ENCODE measurements at places on chromosomes 2 and 18. TPM values are rescaled to one million over a fixed set of nuclear protein-coding genes. Genes with fewer than 3 reads are reported as not detected.
A peak's percentile ranks its signal among the peaks of the same experiment; 100 is the strongest.

GRCh38 chr2:29226808-29227207, 111.6 kb downstream of the CLIP4 start:
- no peak for DNase-seq

- DNase-seq, result no peak
Measured at GRCh38 chr18:49959176-49959575, 145.8 kb upstream of the ACAA2 start.

DNA sequence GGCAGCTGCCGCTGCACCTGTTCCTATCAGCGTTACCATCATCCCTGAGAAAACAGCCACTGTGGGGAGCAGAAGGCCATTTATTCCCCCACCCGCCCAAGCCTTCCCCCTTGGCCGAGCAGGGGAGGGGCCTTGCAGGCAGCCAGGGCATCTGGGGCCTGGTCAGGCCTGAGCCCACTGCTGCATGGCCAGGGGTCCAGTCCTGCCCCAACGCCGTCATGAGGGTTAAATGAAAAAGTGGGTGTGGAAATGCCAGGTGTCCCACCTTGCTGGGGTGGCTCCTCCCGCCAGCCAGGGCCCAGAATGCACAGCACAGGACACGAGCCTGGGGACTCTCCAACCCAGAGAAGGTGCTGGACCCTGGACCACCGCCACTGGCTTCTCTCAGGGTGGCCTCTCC, 14.2 kb downstream of the ANO7 start:
- no peak for DNase-seq

GRCh38 chr2:9370746-9371145, 52.6 kb downstream of the ITGB1BP1 start:
- DNase-seq, result no peak

- no peak for DNase-seq
Measured at GRCh38 chr2:174787487-174788205, 23.4 kb upstream of the CHRNA1 start.

- DNase-seq, result no peak
Measured at GRCh38 chr18:30684825-30685481, 357.6 kb downstream of the DSC3 start.

DNA sequence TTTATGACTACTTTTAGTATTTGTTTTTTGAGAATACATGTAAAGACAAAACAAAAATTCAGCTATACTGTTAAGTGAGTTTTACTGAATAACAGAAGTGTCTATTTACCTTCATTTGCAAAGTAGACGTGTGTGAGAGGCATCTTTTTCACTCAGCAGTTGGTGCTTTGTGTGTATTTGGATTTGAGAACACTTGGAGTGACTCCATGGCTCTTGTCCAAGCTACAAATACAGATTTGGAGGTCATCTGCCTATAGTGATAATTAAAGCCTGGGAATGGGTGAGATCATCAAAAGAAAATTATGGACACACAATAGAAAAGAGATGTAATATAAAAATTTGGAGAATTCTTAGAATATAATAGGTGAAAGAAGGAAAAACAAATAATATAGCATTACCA, 6.2 kb downstream of the NAB1 start:
- no peak for DNase-seq

- no peak for DNase-seq
Measured at GRCh38 chr2:153488072-153488471, 9.5 kb upstream of the RPRM start.

GRCh38 chr2:68404164-68404563, 39.1 kb downstream of the PLEK start:
- DNase-seq, result no peak

GRCh38 chr2:222568865-222569264, 87.0 kb downstream of the FARSB start:
- DNase-seq, result no peak

DNA sequence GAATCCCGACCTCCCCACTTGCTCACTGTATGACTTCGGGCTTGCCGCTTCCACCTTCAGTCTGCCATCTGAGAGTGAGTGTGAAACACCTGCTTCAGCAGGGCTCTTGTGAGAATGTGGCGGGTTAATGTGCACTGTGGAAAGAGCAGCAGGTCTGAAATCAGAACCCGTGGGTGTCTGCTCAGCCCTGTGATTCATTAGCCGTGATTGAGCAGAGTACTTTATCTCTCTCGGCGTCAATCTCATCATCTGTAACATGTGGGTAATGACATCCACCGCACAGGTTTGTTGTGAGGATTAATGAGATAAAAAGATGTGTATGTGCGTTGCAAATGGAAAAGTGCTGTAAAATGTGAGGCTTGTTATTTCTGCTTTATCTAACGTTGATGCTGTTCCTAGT, 128.6 kb downstream of the LRATD1 start:
- no peak for DNase-seq

GRCh38 chr18:50986360-50987087, 18.7 kb downstream of the ELAC1 start:
- DNase-seq, result no peak

- no peak for DNase-seq
Measured at GRCh38 chr2:127893494-127893893, 7.7 kb upstream of the AMMECR1L start.

- no peak for DNase-seq
Measured at GRCh38 chr2:172296267-172297046, 130.9 kb upstream of the ITGA6 start.

GRCh38 chr2:45595721-45596435, 15.2 kb downstream of the SRBD1 start:
- peak; percentile 83 for DNase-seq

GRCh38 chr2:236849940-236850339, 235.7 kb upstream of the COPS8 start:
- no peak for DNase-seq

GRCh38 chr2:70474256-70474848, 79.3 kb downstream of the TGFA start:
- DNase-seq, result no peak

- no peak for DNase-seq
Measured at GRCh38 chr18:74529811-74530583, 4.3 kb upstream of the CNDP1 start.

DNA sequence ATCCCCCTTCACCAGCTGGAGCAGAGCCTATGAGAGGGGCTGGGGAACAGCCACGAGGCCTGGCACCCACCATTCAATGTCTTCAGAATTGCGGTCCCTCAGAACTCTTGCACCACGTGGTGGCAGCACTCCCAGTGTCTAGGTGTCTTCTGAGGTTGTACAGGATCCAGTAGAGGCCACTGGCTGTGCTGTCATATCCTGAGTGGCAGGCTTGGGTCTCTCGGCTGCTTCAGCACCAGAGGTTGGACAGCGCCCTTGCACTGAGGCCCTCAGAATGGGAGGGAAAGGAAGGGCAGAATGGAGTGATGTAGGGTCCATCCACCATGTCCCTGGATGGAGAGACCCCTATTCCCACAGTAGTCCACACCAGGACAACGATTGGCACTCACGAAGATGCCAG, 112.0 kb upstream of the TEKT4 start:
- no peak for DNase-seq

- DNase-seq, result peak; percentile 89
Measured at GRCh38 chr2:8543383-8544170, 138.3 kb upstream of the ID2 start.

DNA sequence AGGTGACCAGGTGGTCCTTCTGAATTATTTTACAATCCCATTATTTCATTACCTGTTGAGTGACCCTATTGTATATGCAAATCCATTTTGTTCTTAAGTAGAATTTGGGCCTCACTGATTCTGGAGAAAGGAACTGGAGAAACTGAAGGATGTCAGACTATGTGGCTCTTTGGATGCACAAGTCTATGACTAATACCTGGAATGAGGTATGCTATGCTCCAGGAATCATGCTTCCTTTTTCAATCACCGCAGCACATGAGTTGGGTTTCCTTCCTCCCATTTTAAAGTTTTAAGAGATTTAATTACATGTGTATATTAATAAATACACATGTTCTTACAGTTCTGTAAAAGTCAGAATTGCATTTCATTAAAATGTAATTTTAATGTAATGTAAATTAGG, 253.9 kb upstream of the VWC2L start:
- no peak for DNase-seq

GRCh38 chr2:79630060-79630459, 117.2 kb downstream of the CTNNA2 start:
- no peak for DNase-seq

DNA sequence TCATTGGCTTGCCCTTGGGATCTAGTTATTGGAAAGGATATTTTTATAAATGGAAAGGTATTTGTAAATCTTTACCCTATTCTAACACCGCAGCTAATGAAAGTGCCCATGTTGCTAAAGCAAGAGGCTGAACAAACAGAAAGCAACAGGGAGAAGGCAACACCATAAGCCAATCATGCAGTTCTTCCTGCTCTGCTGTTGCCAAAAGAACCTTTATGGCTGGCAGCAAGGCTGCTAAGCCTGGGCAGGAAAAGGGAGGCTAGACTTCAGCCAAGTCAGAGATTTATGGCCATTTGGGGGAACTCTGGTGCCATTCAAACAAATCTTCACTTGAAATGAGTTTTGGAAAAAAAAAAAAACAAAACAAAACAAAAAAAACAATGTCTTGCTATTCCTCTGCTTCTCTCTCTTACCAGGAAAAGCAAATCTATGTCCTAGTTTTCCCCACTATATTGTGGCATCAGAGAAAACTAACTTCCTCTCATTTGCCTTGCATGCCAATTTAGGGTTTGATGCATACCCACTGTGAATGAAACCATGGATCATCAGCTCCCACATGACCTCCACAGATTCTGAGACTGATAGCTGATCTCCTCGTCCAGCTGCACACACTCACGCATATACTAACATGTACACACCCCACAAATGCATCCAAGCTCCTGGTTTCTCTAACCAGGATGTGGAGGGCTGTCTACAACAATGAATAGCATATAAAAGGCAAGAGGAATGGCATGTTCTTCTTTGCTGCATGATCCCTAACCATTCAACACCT, 179.3 kb downstream of the C1D start:
- no peak for DNase-seq

DNA sequence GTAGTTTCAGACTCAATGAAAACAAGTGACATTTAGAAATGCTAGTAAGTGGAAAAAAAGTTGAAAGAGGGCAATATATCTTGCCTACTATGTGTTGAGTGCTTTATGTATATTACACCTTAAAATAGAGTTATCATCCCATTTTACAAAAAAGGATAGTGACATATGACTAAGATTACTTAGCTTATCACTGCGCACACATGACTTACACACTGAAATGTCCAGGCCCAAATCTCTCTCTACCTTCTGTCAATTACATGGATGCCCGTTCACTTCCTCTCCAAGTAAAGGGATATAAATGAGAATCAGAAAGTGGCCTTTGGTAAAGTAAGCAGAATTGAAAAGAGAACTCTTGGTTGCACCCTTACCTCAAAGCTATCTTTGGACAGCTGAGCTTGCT, 3.6 kb upstream of the PARD3B start:
- DNase-seq, result no peak

- DNase-seq, result no peak
Measured at GRCh38 chr2:74094291-74094690, 53.4 kb downstream of the BOLA3 start.

- DNase-seq, result no peak
Measured at GRCh38 chr2:3356799-3357198, 20.8 kb downstream of the EIPR1 start.

DNA sequence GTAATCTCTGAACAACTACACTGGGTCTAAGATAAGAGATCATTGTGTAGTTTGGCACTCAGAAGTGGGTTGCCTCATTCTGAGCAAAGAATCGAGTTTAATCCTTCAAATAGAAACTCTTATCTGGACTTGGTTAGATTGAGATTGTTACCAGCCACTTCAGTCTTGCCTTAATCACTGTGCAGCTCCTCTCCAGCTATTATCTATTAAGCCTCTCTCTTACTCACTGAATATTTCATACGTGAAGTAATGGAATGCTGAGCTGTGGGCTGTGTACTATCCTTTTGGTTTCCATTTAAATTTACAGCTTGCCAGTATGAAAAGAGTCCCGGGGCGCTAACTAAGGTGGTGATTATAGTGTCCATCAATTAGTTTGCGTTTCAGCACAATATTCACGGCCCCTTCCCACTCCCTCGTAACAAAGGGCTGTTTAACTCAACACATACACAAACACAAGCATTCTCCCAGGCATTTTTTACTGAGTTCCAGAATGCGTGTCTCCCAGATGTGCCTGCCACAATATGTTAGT, 65.7 kb upstream of the NCKAP5 start:
- no peak for DNase-seq

- DNase-seq, result no peak
Measured at GRCh38 chr2:40244251-40244650, 207.6 kb downstream of the SLC8A1 start.

DNA sequence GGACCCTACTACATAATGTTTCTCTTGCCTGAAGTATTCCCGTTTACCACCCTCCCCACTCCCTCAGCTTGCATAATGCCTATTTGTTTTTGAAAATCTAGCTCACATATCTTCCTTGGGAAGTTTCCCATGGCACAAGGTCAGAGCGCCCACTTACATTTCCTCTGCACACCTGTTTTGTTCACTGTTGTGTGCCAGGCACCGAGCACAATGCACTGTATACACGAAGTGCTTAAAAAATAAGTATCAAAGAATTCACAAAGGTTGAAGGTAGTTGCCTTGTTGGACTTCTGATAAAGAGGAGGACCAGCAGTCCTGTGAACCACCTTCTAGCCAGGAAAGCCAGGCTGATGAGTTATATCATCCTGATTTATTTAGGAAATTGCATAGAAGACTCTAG, 16.8 kb upstream of the RHOB start:
- no peak for DNase-seq

- no peak for DNase-seq
Measured at GRCh38 chr2:227509824-227510619, 38.1 kb downstream of the AGFG1 start.

Gene IGFBP2
- total RNA-seq, result 663 TPM

Gene UPP2
- not detected for total RNA-seq

Gene RND3
- total RNA-seq, result 67.0 TPM

Gene MAPK4
- 1.7 TPM for total RNA-seq

Gene TRAF3IP1
- total RNA-seq, result 21.5 TPM

Gene CHRNG
- total RNA-seq, result not detected

Gene EVA1A
- total RNA-seq, result 3.1 TPM

Gene MPP4
- total RNA-seq, result 0.30 TPM

Gene ERFE
- 0.96 TPM for total RNA-seq

Gene ALPP
- total RNA-seq, result not detected

Gene TUBA3E
- total RNA-seq, result not detected

Gene HDHD2
- total RNA-seq, result 30.1 TPM

Gene AKAIN1
- not detected for total RNA-seq

Gene PRSS56
- total RNA-seq, result not detected

Gene KCMF1
- 66.7 TPM for total RNA-seq

Gene FBXO15
- total RNA-seq, result 0.52 TPM

Gene XDH
- total RNA-seq, result not detected

Gene UGT1A4
- total RNA-seq, result not detected
